Activated T-cell treated with anti-CD3 and anti-CD28 coated beads, Interleukin-2, amount 50 U/mL, for 4 hours (primary cell): ENCODE measurements at places on chromosomes 11 and 22.

- DNase-seq: no peak
Measured at GRCh38 chr22:17841836-17842235, 67.6 kb upstream of the BID start.

GRCh38 chr11:70016666-70017367 lies 61.3 kb upstream of the ANO1 start:
- DNase-seq: no peak

GRCh38 chr22:29255064-29255621 lies 12.6 kb downstream of the RHBDD3 start:
- no peak for DNase-seq

GRCh38 chr22:19383292-19383691 lies 48.2 kb downstream of the HIRA start:
- no peak for DNase-seq
